ENCODE measurements at places on chromosomes 3 and 15.

GRCh38 chr3:118818386-118818785 is 216.3 kb downstream of the IGSF11 start:
- DNase-seq: no peak

- DNase-seq: no peak
These were observed 40.5 kb downstream of the TGM4 start for GRCh38 chr3:44914936-44915335.

- DNase-seq: no peak
These were observed 281.9 kb upstream of the ICE2 start for GRCh38 chr15:60760646-60761504.

GRCh38 chr15:82849556-82850512 is 40.4 kb downstream of the WHAMM start:
- peak; percentile 13 for DNase-seq

DNA sequence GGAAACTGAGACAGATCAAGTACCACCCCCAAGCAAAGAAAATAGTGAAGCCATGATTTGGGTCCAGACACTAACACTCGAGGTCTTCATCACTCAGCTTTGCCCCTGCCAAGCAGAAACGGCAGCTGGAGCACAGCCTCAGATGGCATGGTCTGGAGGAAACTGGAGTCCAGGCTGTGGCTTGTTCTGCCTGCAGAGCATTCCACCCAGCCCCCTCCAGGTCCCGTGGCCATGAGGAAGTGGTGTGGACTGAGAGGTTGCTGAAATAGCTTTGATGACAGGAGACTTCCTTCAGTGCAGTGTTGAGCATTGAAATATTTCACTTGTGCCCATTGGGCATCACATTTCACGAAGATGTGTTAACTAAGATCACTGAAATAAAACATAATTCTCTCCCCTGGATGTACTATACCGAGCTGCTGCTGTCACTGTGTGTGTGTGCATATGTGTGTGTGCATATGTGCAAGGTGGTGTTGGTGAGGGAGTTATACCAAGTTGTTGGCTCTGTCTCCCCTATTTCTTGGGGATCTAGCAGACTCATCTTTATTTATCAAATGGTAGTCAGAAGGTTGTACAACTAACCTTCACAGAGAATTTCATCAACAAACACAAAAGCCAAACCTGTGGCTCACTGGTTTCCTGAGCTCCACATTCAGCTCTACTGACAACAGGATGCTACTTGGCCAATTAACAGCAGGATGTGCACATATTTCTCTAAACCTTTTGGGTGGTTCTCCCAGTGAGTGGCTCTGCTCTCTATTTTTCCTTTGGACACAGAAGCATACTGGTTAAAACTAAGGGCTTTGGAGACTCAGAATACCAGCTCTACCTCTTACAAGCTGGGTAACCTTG is 660.1 kb upstream of the CFAP20DC start:
- DNase-seq: no peak

DNA sequence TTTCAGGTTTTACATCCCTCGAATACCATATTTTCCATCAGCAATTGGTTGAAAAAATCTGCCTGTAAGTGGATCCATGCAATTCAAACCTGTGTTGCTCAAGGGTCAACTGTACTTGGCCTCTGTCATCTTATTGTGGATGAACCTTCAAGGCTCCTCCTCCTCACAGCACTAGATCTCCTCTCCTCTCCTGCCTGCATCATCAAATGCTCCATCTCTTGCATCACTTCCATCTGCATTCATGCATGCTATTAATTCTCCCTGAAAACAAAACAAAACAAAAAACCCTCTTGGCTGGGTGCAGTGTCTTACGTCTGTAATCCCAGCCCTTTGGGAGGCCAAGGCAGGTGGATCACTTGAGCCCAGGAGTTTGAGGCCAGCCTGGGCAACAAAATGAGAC is 10.1 kb downstream of the BCL2L10 start:
- DNase-seq: no peak

DNA sequence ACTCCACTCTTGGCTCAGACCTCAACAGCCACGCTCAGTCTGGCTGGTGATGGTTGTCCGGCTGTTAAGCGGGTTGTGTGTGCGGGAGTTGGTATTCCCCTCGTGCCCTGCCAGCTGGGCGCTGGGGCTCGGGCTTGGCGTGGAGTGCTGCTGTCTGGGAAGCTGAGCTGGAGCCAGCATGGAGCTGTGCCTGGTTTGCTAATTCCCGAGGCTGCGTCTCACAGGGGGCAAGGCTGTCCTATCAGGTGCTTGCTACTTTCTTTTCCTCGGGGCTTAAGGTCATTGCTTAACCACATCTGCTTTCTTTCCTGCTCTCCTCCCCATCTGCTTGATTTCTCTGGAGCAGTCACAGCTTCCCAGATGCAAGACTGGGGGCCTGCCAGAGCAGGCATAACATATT is 29.9 kb downstream of the PDIA5 start:
- DNase-seq: no peak

- DNase-seq: no peak
These were observed 15.4 kb downstream of the SCN5A start for GRCh38 chr3:38634111-38634510.

DNA sequence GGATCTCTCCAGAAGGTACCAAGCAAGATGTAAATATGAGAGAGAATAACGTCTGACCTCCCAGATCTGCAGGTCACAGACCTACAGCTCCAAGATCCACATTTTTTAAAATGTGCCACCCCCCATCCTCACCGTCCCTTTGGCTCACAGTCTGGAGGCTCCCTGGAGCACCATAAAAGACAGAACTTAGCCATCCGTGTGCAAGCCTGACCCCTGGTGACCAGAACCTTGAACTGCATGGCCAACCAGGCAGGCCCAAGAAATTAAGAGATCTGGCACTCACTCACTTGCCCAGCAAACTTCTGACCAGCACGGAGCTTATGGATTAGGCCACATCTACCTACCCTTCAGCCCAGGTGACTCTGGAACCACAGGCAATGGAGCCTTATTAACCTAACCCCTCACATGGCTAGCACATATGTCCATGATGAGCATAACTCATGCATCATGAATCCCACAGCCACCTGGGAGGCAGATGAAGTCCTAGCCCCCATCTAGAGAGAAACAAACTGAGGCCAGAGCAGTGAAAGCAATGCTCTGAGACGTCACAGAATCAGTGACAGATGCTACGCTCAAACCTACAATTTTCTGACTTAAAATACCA is 275.3 kb downstream of the UACA start:
- peak; percentile 54 for DNase-seq

DNA sequence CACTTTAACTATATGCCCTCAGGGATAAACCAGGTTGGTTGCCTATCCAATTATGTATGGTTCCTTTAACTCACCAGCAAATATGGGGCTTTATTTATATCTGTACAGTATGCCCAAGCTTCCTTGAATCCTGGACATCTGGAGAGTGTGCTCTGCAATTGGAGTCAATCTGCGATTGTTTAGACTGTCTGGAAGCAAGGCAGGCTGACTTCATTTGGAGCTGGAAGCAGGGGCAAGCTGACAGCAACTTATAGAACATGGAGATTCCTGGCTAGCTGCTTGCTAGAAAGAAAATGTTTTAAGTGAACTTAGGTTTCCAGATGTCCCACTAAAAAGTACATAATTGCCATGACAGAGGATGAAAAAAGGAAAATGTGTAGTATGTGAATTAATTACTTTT is 63.7 kb upstream of the TPRG1 start:
- no peak for DNase-seq

DNA sequence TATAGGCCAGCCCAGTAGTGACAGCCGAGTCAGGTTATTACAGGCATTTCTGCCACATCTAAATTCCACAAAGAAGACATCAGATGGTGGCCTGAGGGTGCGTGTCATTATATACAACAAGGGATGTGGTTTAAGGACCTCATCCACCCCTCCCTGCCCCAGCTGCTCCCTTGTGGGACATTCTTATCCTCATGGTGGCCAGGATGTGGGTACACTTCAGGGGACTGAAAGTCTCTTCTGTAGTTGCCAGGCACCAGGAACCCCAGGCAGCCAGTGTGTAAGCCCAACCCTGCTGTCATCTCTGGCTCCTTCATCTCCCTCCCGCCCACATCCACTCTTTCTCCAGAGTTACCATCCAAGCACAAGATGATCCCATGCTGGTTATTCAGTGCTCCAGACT is 224.9 kb upstream of the TOPAZ1 start:
- no peak for DNase-seq

DNA sequence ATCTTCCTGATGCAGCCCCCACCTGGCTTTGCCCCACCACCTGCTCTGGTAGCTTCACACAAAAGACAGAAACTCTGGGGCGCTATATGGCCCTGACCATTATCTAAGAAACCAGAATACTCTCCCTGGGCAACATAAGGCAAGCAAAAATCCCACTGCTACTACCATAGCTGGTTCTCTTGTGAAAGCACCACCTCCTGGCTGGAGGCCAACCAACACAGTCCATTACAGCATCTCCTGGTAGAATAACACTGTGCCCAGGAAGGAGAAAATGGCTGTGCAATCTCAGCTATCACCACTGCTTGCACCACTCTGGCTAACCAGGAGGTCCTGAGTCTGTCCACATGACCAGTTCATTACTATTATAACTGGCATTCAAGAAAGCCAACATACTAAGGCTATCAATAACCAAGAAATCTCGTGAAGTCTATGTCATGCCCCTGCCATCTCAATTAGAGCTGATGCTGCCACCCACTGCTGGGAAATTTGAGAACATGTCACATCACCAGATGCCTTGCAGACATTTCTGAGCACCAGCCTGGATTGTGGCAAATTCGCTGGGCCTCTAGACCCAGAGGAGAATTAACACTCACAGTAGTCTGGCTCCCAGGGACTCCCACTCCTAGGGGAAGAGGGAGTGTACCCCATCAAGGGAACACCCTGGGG is 1114.8 kb downstream of the ROBO2 start:
- DNase-seq: no peak

- no peak for DNase-seq
These were observed 24.5 kb downstream of the MB21D2 start for GRCh38 chr3:192892981-192893700.

- no peak for DNase-seq
These were observed 402 bp downstream of the WWTR1 start for GRCh38 chr3:149657321-149657925.

DNA sequence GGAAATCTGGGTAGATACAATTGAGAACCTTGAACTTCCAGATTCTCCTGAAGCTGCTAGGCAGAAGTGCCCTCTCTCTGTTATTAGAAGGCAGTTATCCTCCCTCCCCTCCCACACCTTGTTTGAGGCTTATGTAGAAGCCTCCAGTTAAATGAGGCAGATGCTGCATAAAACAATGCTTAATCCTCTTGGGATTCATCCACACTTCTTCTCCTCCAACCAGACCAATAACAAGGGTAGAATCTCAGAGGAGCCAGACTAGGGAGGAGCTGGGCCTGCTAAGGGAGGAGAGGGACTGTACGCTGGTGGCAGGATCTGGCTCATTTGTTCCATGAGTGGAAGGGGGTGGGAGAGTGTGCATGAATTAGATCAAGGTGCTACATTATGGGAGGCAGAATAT is 88.3 kb upstream of the PRR23C start:
- no peak for DNase-seq

GRCh38 chr3:54069961-54070360 is 52.4 kb upstream of the CACNA2D3 start:
- DNase-seq: no peak

DNA sequence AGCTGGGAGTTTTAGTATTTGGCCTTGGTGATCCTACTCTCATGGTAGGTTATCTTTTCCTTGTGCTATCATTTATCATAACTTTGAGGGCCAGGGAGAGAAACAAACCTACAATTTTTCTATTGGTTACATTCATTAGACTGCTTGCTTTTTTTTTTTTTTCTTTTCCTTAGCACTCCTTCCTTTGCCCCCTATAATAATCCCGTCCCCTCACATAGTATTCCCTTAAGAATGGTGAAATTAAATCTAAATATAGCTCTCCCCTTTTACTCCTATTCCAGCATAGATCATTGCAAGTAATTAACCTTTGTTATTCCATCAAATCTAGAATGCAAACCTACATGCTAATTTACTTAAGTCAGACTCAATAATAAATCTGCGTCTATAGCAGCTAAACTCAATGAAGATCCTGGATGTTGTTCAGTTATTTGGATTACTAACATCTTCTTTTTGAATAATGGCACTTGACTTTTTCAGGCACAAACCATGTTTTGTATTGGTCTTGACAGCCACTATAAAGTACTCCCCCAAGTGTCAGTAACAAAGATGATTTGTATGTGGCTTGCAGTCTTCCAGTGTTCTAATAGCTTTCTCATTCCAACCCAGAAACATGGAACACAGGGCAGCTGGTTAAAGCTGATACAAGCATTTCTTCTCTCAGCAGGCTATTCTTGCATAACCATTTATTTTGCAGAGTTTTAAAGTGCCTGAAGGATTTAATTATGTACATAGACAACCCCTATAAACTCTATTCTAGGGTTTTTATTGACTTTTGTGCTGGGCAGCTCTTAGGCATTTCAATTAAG is 420.6 kb downstream of the MECOM start:
- no peak for DNase-seq

GRCh38 chr3:185387646-185388045 is 24.7 kb downstream of the MAP3K13 start:
- no peak for DNase-seq

DNA sequence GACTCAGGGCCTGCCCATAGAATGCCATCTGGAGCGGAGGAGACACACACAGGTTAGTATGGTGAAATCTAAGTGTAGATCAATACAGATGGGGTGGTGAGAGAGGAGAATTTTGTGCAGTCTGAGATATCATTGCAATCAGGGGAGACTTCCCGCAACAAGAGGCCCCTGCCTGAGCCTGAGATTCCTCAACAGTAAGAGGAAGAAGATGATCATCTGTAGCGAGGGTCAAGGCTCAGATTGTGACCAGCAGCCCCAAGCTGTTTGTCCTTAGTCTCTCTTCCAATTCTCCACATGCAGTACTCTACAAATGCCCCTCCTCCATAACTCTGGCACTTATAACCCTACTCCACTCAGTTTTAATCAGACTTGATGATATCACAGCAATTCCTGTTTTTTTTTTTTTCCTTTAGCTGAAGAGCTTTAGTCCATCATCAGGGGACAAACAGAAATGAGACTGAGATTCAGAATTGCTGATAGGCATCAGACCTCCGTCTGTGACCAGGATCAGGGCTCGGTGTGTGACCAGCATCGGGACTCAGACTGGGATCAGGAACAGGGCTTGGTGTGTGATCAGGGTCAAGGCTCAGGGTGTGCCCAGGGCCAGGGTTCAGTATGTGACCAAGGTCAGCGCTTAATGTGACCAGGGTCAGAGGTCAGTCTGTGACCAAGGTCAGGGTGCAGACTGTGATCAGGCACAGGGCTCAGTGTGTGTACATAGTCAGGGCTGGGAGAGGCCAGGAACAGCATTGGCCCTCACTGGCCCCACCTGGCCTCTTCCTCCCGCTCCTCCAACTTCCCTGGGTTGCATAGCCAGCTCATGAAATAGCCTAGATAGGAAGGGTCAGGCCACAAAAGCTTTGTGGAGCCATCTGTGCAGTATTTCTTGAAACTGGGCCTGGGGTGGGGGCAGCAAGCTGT is 14.1 kb downstream of the LOXL1 start:
- no peak for DNase-seq

DNA sequence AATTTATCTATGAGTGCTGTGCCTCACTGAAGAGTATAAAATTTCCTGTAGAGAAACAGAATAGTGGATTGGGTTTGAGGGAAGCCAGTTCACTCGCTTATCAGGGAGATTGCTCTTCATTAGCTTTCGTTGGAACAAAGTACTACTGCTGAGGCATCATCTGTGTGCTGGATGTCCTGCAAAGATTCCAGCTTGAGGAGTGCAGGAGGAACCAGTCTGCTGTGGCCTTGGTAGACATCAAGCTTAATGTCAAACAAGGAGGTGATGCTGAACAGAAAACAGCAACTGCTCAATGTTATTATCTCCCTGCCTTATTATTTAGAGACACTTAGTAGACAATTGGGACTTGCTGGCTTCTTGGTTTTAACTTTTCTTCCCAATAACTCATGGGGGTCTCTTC is 297.5 kb upstream of the DPH6 start:
- no peak for DNase-seq

GRCh38 chr3:134034005-134034785 is 4.5 kb upstream of the SLCO2A1 start:
- no peak for DNase-seq
